ENCODE measurements at places on chromosomes 5 and 9. TPM values are rescaled to one million over a fixed set of nuclear protein-coding genes. Genes with fewer than 3 reads are reported as not detected.

The PCDHGA6 gene
- 0.44 TPM for total RNA-seq

The GNA14 gene
- total RNA-seq = not detected

The ADCY2 gene
- total RNA-seq = not detected

The CD72 gene
- 1.8 TPM for total RNA-seq

The WDR38 gene
- total RNA-seq = not detected

GRCh38 chr5:142605611-142606010, 80.3 kb downstream of the FGF1 start:
- H3K36me3 ChIP-seq = no peaks in the 10 kb centered on the region
- DNase-seq = no peak
- no peaks in the 10 kb centered on the region for H3K27me3 ChIP-seq
- H3K27ac ChIP-seq = no peak overlapping the region
- H3K4me3 ChIP-seq = no peak overlapping the region

DNA sequence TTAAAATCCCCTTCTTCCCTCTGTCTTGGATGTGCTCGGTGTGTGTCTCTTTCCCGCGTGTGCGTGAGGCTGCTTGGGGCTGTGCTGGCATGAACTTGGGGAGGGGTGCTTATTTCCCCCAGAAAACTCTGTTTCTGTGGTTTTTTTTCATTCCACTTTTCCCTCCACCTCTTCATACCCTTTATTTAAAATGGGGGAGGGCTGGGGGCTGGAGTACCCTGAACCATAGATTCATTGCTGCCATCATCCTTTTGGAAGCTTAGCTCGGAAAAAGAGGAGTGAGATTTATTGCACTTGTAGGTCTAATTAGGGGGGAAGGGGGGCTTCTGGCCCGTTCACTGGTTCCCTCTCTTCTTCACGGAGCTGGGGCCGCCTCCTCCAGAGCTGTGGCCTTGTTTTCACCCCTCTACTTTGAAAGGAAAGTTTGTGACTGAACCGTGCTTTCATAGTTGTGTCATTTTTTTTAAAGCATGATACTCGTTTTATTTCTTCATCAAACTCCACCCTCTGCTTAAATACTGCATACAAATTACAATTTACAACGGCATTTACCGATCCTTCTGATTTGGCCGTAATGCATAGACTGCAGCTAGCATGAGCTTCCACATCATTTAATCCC, 2.9 kb downstream of the NR2F1 start:
- no peaks in the 10 kb centered on the region for H3K36me3 ChIP-seq
- DNase-seq = peak; percentile 8
- no peak overlapping the region for H3K4me3 ChIP-seq

- no peak overlapping the region for H3K4me3 ChIP-seq
- no peak for DNase-seq
- no peaks in the 10 kb centered on the region for H3K4me1 ChIP-seq
- H3K36me3 ChIP-seq = peaks cover 22% of the 10 kb centered on the region
- H3K27me3 ChIP-seq = no peaks in the 10 kb centered on the region
These were observed 8.3 kb downstream of the LPCAT1 start for GRCh38 chr5:1515311-1515920.

GRCh38 chr9:70205366-70206020, 53.3 kb upstream of the SMC5 start:
- H3K4me1 ChIP-seq = no peaks in the 10 kb centered on the region
- H3K4me3 ChIP-seq = peak overlapping the region; percentile 72
- H3K27ac ChIP-seq = no peak overlapping the region
- no peak for DNase-seq
- H3K27me3 ChIP-seq = no peaks in the 10 kb centered on the region

- no peak overlapping the region for H3K4me3 ChIP-seq
- H3K36me3 ChIP-seq = peaks cover 76% of the 10 kb centered on the region
- no peaks in the 10 kb centered on the region for H3K27me3 ChIP-seq
- H3K4me1 ChIP-seq = no peaks in the 10 kb centered on the region
- no peak overlapping the region for H3K27ac ChIP-seq
- peak; percentile 11 for DNase-seq
These were observed 835 bp upstream of the DND1 start for GRCh38 chr5:140674211-140674610.

DNA sequence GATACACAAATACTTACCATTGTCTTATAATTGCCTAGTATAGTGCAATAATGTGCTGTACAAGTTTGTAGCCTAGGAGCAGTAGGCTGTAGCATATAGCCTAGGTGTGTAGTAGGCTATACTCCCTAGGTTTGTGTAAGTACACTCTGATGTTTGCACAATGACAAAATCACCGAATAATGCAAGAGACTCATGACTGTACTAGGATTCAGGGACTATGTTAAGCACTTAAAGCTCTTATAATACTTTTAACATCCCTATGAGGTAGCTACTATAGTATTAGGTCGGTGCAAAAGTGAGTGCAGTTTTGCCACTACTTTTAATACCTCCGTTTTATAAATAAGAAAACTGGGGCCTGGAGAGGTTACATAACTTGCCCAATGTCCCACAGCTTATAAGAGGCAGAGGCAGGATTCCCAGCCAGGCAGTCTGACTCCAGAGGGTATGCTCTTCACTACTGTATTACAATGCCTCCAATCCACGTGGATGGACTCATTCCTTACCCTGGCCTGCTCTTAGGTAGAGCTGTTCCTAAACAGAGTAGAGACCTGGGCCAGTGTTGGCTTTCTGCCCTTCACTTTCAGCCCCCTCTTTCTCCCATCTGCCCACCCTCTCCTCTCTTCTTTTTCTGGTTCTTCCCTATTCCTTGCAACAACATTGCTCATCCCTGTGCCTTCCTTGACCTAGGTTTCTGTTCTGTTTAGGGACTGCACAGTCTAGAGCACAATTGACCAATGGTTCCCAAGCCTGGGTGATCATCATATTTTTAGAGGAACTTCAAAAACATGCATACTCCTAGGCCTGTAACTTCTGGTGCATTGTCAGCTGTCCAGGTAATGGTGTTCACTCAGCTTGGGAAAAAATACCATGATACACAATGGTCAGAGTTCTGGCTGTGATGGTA, 114.0 kb downstream of the CARTPT start:
- H3K4me1 ChIP-seq = peaks cover 12% of the 10 kb centered on the region
- no peaks in the 10 kb centered on the region for H3K36me3 ChIP-seq

- no peak for DNase-seq
- no peak overlapping the region for H3K27ac ChIP-seq
- no peaks in the 10 kb centered on the region for H3K27me3 ChIP-seq
- no peak overlapping the region for H3K4me3 ChIP-seq
- H3K36me3 ChIP-seq = no peaks in the 10 kb centered on the region
- no peaks in the 10 kb centered on the region for H3K4me1 ChIP-seq
These were observed 310.3 kb downstream of the GABRG2 start for GRCh38 chr5:162377895-162378294.

DNA sequence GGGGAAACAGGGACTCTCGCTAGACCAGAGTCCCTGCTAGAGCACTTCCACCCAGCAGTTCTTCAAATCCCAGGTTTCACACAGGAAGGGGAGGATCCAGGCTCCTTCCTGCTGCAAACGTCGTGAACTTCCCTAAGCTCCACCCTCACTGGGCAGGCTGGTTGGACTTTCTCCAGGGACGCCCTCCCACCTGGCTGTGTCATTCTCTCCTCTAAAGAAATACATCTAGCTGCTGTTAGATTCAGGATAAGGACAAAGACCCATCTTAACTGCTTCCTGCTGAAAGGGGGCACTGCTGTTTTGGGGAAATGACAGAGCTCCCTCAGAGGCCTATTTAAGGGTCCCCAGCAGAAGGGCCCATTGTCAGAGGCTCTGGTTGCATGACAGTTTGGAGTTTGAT, 230.7 kb downstream of the SEMA6A start:
- no peak overlapping the region for H3K27ac ChIP-seq
- no peak for DNase-seq
- H3K4me3 ChIP-seq = no peak overlapping the region
- H3K36me3 ChIP-seq = no peaks in the 10 kb centered on the region

- H3K27ac ChIP-seq = peak overlapping the region; percentile 5
- peak; percentile 90 for DNase-seq
- H3K4me1 ChIP-seq = peaks cover 18% of the 10 kb centered on the region
- no peaks in the 10 kb centered on the region for H3K27me3 ChIP-seq
These were observed 547.6 kb upstream of the WWC1 start for GRCh38 chr5:167743695-167744464.

DNA sequence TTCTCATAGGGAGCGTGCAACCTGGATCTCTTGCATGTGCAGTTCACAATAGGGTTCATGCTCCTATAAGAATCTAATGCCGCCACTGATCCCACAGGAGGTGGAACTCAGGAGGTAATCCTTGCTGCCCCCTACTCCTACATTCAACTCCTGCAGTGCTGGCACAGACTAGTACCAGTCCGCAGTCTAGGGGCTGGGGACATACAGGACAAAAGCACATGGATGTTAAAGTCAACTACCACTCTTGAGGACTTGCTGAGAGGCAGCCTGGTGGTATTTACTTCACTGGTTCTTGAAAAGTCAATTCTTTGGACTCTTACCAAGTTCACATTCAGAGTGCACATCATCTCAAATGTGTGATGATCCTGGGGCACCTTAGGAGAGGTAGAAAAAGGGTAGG, 33.0 kb downstream of the MTMR12 start:
- peaks cover 5% of the 10 kb centered on the region for H3K4me1 ChIP-seq
- no peaks in the 10 kb centered on the region for H3K27me3 ChIP-seq
- peaks cover 9% of the 10 kb centered on the region for H3K36me3 ChIP-seq
- no peak overlapping the region for H3K27ac ChIP-seq
- no peak for DNase-seq

DNA sequence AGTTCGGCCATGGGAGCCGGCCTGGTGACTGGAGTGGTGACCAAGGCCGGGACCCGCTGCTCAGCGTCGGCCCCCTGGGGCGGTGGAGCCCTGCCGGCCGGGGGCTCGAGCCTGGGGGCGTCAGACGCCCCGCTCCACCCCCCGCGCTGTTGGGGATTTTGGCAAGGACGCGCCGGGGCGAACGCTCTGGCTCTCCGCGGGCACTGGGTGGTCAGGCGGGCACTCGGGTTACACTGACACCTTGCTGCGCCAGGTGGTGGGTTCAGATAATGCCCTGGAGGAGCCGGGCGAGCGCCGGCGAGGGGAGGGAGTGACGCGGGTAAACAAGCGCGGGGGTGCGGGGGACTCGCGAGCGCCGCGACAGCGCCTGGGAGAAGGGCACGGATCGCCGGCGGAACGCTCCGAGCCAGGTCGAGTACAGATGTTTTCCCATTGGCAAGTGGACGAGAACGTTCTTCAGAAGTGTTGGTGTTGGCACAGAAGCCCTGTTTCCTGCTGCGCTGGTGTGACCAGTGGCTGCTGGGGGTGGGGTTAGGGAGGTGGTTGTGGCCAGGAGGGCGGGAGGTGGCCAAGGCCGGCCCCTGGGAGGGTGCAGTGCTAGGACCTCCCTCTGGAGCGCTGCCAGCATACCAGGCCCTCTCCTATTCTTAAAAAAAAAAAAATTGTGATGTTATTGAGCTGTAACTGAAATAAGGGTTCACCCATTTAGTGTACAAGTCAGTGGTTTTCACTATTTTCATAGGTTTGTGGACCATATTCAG, 773 bp downstream of the SQSTM1 start:
- peaks cover 64% of the 10 kb centered on the region for H3K36me3 ChIP-seq
- peak overlapping the region; percentile 95 for H3K27ac ChIP-seq
- no peaks in the 10 kb centered on the region for H3K27me3 ChIP-seq
- peak; percentile 99 for DNase-seq

- no peaks in the 10 kb centered on the region for H3K4me1 ChIP-seq
- H3K27me3 ChIP-seq = no peaks in the 10 kb centered on the region
- no peaks in the 10 kb centered on the region for H3K36me3 ChIP-seq
- H3K4me3 ChIP-seq = no peak overlapping the region
- no peak overlapping the region for H3K27ac ChIP-seq
- DNase-seq = peak; percentile 73
These were observed 122.9 kb upstream of the DAB2 start for GRCh38 chr5:39547553-39548154.

DNA sequence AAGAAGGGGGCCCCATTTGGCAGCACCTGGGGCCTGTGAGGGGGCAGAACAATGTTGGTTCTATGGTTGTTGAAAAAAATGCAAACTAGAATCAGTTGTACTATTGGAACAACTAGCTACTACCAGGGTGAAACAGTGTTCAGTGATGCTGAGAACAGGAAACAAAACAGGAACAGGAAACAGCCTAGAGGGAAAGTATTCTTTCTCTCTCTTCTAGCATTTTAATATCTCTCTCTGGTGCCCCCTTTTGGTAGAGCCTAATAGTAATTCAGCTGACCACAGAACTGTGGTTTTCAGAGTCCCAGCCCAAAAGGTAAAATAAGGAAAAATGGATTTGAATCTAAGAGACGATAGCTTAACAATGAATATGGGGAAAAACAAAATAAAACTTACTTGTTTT, 138.0 kb upstream of the KCNN2 start:
- H3K27ac ChIP-seq = no peak overlapping the region
- H3K4me1 ChIP-seq = no peaks in the 10 kb centered on the region
- peaks cover 12% of the 10 kb centered on the region for H3K27me3 ChIP-seq
- H3K36me3 ChIP-seq = no peaks in the 10 kb centered on the region

DNA sequence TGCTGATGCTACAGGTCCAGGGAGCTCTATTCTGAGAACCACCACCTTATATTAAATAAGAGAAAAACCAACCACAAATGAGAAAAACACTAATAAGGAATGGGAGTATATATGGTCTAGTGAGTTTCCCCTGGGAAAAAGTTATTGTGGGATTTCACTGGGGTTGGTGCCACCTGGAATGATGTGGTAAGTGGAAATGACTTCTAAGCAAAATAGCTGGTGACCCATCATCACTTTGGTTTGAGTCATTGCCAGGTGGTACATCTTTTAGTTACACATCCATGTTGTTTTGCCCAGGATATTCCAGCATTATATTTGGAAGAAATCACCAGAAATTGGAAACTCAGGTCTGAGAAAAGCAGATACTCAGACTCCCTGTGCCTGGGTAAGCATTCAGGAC, 437.3 kb downstream of the DTWD2 start:
- no peak overlapping the region for H3K27ac ChIP-seq
- peak; percentile 16 for DNase-seq
- no peak overlapping the region for H3K4me3 ChIP-seq
- H3K36me3 ChIP-seq = no peaks in the 10 kb centered on the region
- no peaks in the 10 kb centered on the region for H3K27me3 ChIP-seq
- peaks cover 16% of the 10 kb centered on the region for H3K4me1 ChIP-seq

- peak overlapping the region; percentile 60 for H3K4me3 ChIP-seq
- H3K27ac ChIP-seq = no peak overlapping the region
- no peaks in the 10 kb centered on the region for H3K36me3 ChIP-seq
These were observed 1.1 kb upstream of the ANKS6 start for GRCh38 chr9:98797491-98797890.

Measured in MCF 10A (cell line).